T-helper 17 cell (primary cell): ENCODE measurements at places on chromosomes 1 and 21.

- no peak overlapping the region for H3K27ac ChIP-seq
- H3K27me3 ChIP-seq = no peaks in the 10 kb centered on the region
- no peak for DNase-seq
Measured at GRCh38 chr21:25909341-25909740, 174.6 kb downstream of the GABPA start.

GRCh38 chr1:67469431-67469830, 39.2 kb upstream of the SERBP1 start:
- H3K27ac ChIP-seq = no peak overlapping the region
- H3K27me3 ChIP-seq = peaks cover 24% of the 10 kb centered on the region
- H3K36me3 ChIP-seq = peaks cover 8% of the 10 kb centered on the region
- no peak for DNase-seq
- H3K4me3 ChIP-seq = no peak overlapping the region

GRCh38 chr1:164794356-164794755, 235.4 kb downstream of the PBX1 start:
- no peak overlapping the region for H3K4me3 ChIP-seq
- H3K4me1 ChIP-seq = no peaks in the 10 kb centered on the region
- H3K27ac ChIP-seq = no peak overlapping the region
- H3K27me3 ChIP-seq = peaks cover 21% of the 10 kb centered on the region

- no peak for DNase-seq
- H3K27ac ChIP-seq = no peak overlapping the region
- H3K4me3 ChIP-seq = no peak overlapping the region
- no peaks in the 10 kb centered on the region for H3K27me3 ChIP-seq
Measured at GRCh38 chr1:78553859-78554258, 63.1 kb downstream of the PTGFR start.

- no peaks in the 10 kb centered on the region for H3K36me3 ChIP-seq
- DNase-seq = no peak
- peaks cover 26% of the 10 kb centered on the region for H3K4me1 ChIP-seq
- H3K27ac ChIP-seq = peak overlapping the region; percentile 53
Measured at GRCh38 chr1:44354268-44354839, 703 bp downstream of the ERI3 start.

DNA sequence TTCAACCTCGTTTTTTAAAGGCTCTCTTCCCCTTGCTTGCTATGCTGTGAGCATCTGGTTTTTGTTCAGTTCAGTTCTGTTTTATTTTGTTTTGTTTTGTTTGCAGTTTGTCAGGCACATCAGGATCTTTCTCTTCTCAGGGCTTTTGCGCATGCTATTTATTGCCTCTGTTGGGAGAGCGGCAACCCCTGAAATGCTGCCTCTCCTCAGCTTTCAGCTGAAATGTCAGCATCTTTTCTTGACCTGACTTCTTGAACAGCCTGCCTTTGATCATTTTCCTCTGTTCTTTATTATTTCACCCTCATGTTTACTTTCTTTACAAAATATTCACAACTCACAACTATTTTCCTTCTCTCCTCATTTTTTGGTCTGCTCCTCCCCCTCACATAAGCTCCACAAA, 50.4 kb upstream of the RC3H1 start:
- H3K27ac ChIP-seq = no peak overlapping the region
- H3K4me1 ChIP-seq = peaks cover 10% of the 10 kb centered on the region
- H3K27me3 ChIP-seq = peaks cover 21% of the 10 kb centered on the region
- no peak for DNase-seq
- H3K36me3 ChIP-seq = peaks cover 6% of the 10 kb centered on the region

DNA sequence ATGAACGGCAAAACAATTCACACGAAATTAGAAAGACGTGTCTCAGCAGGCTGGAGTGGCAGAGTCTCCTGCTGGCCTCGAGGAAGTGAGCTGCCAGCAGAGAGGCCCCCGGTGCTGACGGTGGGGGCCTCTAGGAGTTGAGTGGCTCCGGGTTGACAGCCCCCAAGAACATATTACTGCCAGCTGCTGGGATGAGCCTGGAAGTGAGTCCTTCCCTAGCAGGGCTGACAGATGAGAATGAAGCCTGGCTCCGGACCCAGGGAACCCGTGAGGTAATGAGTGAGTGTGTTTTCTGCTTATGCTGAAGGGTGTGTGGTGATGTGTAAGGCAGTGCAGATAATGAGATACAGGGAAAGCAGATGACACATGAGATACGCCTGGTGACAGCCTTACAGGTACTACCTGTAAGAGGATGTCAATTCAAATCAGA, 23.5 kb upstream of the LRRC47 start:
- peak overlapping the region; percentile 69 for H3K27ac ChIP-seq
- no peak for DNase-seq
- no peaks in the 10 kb centered on the region for H3K27me3 ChIP-seq
- peaks cover 23% of the 10 kb centered on the region for H3K36me3 ChIP-seq
- H3K4me3 ChIP-seq = no peak overlapping the region
- peaks cover 11% of the 10 kb centered on the region for H3K4me1 ChIP-seq

- H3K27me3 ChIP-seq = no peaks in the 10 kb centered on the region
- peaks cover 4% of the 10 kb centered on the region for H3K4me1 ChIP-seq
- H3K27ac ChIP-seq = no peak overlapping the region
- H3K4me3 ChIP-seq = no peak overlapping the region
Measured at GRCh38 chr1:10673109-10673711, 123.2 kb downstream of the CASZ1 start.

GRCh38 chr1:219774386-219774785, 154.0 kb downstream of the SLC30A10 start:
- no peak for DNase-seq
- no peaks in the 10 kb centered on the region for H3K27me3 ChIP-seq
- H3K4me1 ChIP-seq = no peaks in the 10 kb centered on the region
- no peak overlapping the region for H3K27ac ChIP-seq
- no peak overlapping the region for H3K4me3 ChIP-seq

GRCh38 chr1:82562448-82562847, 761.7 kb downstream of the ADGRL2 start:
- H3K27me3 ChIP-seq = no peaks in the 10 kb centered on the region
- H3K4me1 ChIP-seq = no peaks in the 10 kb centered on the region
- H3K4me3 ChIP-seq = no peak overlapping the region
- H3K36me3 ChIP-seq = no peaks in the 10 kb centered on the region

DNA sequence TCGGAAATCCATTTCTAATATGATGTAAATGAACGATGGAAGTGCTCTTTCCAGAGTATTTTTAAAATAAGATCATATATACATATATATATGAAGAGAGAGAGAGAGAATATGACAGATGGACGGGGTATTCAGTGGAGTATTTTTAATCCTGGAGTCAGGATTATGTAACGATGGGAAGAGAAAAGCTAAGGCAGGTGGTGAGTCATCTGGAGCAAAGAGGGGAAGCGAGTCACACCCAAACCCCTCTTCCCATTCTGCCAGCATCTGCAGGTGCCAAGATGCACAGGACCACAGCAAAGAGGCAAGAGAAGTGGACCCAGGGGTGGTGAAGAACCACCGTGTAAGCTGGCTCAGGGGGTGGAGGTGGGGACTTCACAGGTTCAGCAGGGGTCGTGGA, 102.7 kb upstream of the GRIK3 start:
- no peaks in the 10 kb centered on the region for H3K36me3 ChIP-seq
- no peak overlapping the region for H3K27ac ChIP-seq
- DNase-seq = no peak
- no peaks in the 10 kb centered on the region for H3K4me1 ChIP-seq
- peaks cover 52% of the 10 kb centered on the region for H3K27me3 ChIP-seq

- H3K36me3 ChIP-seq = peaks cover 8% of the 10 kb centered on the region
- H3K27me3 ChIP-seq = no peaks in the 10 kb centered on the region
- peaks cover 49% of the 10 kb centered on the region for H3K4me1 ChIP-seq
- peak overlapping the region; percentile 98 for H3K4me3 ChIP-seq
Measured at GRCh38 chr1:171486048-171486519, 754 bp downstream of the PRRC2C start.

DNA sequence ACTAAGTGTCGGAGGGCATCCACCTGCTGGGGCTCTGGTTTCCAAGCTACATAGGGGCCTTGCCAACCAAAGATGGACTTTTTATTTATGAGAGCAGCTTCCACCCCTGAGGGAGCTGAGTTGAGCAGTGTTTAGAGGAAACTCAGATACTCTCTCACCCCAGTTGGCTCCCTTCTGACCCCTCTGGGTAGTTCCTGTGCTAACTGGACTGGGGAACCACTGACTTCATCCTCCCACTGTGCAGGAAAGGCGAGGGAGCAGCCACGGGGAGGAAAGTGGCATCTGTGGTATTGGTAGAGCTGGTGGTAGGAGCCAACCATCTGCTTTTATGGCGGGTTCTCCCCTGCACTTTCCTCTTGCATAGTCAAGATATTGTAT, 70.4 kb downstream of the MPZL1 start:
- no peaks in the 10 kb centered on the region for H3K36me3 ChIP-seq
- no peak overlapping the region for H3K4me3 ChIP-seq
- H3K27ac ChIP-seq = no peak overlapping the region

GRCh38 chr1:119286587-119287181, 81.9 kb upstream of the HAO2 start:
- H3K36me3 ChIP-seq = peaks cover 2% of the 10 kb centered on the region
- no peak overlapping the region for H3K4me3 ChIP-seq
- no peaks in the 10 kb centered on the region for H3K4me1 ChIP-seq
- H3K27ac ChIP-seq = no peak overlapping the region
- no peak for DNase-seq

DNA sequence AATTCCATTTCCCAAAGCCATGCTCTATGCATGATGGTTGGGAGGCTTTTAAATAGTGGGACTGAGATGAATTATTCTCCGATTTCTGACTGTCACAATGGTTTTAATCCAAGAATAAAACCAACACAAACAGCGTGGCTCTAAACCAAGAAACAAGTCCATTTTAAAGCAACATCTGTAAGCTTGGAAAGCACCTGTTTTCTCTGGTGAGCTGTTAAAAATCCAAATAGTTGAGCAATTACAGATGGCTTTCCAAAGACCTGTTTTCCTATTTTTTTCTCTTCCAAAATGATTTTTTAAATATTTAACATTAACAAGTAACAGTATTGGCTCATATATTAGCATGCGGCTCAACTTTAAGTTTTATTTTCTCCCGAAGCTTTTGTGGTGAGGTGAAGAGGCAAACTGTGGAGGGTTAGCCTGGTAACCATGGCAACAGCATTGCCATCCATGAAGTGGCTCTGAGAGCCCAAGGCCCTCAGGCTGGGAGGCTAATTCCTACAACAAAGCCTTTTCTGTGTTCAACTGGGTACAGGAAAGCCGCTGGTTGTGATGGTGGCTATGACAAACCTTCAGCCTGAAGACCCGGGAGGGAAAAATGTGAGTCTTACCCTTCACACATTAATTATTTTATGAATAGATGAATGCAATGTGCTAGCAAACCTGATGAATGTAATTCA, 56.7 kb upstream of the B3GALT5 start:
- no peaks in the 10 kb centered on the region for H3K27me3 ChIP-seq
- H3K4me1 ChIP-seq = no peaks in the 10 kb centered on the region
- no peak for DNase-seq
- H3K36me3 ChIP-seq = no peaks in the 10 kb centered on the region
- H3K27ac ChIP-seq = no peak overlapping the region
- no peak overlapping the region for H3K4me3 ChIP-seq

DNA sequence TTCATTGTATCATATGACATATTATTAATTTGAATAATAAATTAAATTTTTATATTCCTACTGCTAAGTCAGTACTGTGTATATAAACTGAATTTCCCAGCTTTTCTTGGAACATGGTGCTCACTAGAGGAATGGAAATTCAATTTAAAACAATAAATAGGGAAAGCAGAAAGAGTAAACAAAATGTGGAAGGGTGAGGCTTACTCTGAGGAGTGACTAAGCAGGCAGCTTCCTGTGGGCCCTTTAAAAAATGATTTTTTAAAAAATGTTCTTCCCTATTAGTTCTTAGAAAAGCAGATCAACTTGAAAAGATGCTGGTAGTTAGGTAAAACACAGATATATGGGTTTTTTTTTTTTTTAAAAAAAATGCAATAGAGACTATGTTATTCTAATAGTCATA, 49.5 kb upstream of the S1PR1 start:
- H3K27ac ChIP-seq = no peak overlapping the region
- H3K4me1 ChIP-seq = peaks cover 19% of the 10 kb centered on the region
- no peak for DNase-seq
- no peaks in the 10 kb centered on the region for H3K27me3 ChIP-seq
- no peaks in the 10 kb centered on the region for H3K36me3 ChIP-seq
- no peak overlapping the region for H3K4me3 ChIP-seq

GRCh38 chr1:207925210-207925609, 14.3 kb upstream of the CD34 start:
- H3K4me3 ChIP-seq = no peak overlapping the region
- no peak for DNase-seq
- peaks cover 71% of the 10 kb centered on the region for H3K27me3 ChIP-seq
- H3K4me1 ChIP-seq = no peaks in the 10 kb centered on the region

DNA sequence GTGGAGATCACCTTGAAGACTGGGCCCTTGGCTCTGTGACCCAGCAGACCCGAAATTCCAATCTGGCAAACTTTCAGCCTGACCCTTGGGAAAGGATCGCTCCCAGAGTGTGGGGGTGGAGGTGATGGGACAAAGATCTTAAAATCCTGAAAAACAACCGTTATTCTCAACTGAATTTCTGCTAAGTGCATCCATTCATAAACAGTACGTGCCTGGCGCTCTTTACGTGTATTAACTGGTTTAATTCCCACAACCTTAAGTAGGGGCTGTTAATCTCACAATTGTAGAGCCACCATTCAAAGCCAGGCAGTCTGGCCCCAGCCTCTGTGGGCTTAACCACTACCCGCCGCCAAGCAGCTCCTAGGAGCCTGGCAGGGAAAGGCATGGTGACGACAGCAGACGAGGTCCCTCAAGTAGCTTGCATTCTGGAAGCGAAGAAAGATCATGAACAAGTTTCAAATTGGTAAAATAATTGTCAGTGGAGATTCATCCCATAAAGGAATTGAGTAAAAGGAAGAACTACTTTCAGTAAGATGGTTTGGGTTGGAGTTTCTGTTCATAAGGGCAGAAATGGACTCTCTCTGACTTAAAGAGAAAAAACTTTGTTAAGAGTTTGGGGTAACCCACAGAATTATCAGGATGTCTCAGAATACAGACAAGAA, 11.4 kb upstream of the RGS16 start:
- H3K36me3 ChIP-seq = no peaks in the 10 kb centered on the region
- H3K27me3 ChIP-seq = peaks cover 25% of the 10 kb centered on the region
- H3K27ac ChIP-seq = peak overlapping the region; percentile 94
- H3K4me1 ChIP-seq = peaks cover 35% of the 10 kb centered on the region
- peak overlapping the region; percentile 85 for H3K4me3 ChIP-seq

- H3K4me3 ChIP-seq = no peak overlapping the region
- no peak overlapping the region for H3K27ac ChIP-seq
- no peaks in the 10 kb centered on the region for H3K36me3 ChIP-seq
- DNase-seq = no peak
- no peaks in the 10 kb centered on the region for H3K4me1 ChIP-seq
- H3K27me3 ChIP-seq = peaks cover 9% of the 10 kb centered on the region
Measured at GRCh38 chr1:186761358-186761757, 67.4 kb upstream of the PLA2G4A start.

- DNase-seq = no peak
- H3K4me1 ChIP-seq = peaks cover 16% of the 10 kb centered on the region
- H3K27me3 ChIP-seq = no peaks in the 10 kb centered on the region
- no peak within 1 kb of the TSS for H3K4me3 ChIP-seq
Measured at GRCh38 chr21:44285138-44285992, at the start of gene AIRE. Gene AIRE, plus strand, starts transcription at chr21:44285876. Its CDS starts 131 bp downstream, at chr21:44286007.
